ENCODE measurements at places on chromosomes 4 and X.

GRCh38 chr4:43471950-43472349, 579.4 kb downstream of the GRXCR1 start:
- DNase-seq, result no peak

DNA sequence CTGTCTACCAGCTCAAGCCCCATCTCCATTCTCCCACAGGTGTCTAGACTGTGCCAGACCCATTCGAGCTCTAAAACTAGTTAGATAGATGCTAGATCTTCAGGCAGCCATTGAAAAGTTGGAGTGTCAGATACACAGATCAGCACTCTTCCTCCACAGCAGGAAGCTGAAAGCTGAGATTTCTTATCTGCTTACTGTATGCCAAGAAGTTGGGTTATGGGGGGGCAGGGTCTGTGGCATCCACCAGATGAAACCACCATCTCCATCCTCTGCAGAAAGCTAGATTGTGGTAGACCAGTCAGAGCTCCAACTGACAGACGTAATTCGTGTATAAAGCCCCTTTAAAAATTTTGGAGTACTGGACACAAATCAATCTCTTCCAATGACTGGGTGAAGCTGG, 54.8 kb downstream of the ADAM29 start:
- no peak for DNase-seq

GRCh38 chrX:134244043-134244442, 7.1 kb downstream of the CCDC160 start:
- DNase-seq, result no peak

DNA sequence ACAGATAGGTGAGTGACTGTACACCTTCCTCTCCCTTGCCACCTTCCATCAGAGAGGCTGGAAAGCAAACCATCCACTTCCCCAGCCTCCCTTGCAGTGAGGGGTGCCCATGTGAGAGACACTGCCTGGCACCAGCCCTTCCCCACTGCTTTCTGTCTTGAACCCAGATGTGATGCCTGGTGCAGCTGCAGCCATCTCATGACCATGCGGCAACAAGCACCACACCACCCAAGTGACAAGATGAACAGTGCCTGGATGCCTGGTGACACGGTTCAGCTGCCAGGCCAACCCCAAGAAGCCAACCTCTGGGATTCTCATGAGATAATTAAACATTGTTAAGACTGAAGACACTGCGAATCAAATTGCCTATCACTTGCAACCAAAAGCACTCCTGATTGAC, 31.4 kb downstream of the OTOP1 start:
- no peak for DNase-seq

DNA sequence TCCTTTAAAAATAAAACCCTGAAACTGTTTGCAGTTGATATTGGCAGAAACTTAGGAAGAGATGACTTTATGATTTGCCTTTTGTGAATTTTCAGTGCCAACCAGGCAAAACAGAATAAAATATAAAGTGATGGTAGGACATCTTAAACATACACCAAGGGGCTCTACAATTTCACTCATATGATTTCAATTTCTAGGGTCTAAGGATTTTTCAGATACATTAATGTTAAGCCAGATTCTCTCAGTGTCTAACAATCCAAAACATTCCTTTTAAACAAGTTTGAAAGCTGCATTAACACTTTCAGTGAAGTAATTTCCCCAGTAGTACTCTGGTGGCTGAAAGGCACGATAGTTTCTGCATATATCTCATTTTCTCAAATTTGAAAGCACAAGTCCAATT, 1262.0 kb upstream of the ADGRL3 start:
- no peak for DNase-seq

- peak; percentile 81 for DNase-seq
Observed at GRCh38 chr4:140223056-140223810, 69.2 kb upstream of the MAML3 start.

GRCh38 chr4:149173241-149174013, 642.2 kb downstream of the IQCM start:
- DNase-seq, result no peak

- peak; percentile 25 for DNase-seq
Observed at GRCh38 chr4:159401226-159401712, 298.4 kb downstream of the RAPGEF2 start.

DNA sequence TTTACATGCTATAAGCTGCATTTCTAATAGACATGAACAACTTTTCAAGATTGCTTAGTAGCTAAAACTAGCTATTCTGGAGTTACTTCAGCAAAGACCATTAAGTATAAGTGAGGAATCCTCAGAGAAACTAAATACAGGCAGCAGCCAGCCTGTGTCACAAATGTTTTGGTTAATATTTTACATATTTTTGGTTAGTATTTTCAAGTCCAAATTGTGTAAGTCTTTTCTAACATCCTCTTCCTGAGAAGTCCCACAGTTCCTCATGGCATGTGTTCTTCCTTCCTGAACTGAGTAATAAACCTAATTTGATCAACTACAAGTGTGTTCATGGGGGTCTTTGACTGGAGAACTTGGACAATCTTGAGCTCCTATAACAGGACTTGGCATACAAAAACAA, 42.4 kb upstream of the MCF2 start:
- no peak for DNase-seq

GRCh38 chrX:20112022-20112774, 4.5 kb downstream of the MAP7D2 start:
- no peak for DNase-seq

DNA sequence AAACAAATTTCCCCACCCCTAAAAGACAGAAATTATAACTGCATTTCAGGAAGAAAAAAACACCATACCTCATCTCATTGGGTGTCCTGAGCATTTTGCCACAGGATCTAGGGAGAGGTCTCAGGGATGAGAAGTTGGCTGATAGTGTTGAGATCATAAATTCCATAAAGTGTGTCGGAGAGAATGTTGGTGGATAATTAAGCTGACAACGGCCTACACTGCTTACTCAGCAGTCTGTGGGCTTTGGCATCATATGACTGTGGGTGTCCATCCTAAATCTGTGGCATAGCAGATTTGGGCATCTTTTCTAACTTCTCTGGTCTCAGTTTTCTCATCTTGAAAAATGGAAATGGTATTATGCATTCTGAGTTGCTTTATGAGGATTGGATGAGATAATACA, 12.3 kb downstream of the CENPVL3 start:
- no peak for DNase-seq

DNA sequence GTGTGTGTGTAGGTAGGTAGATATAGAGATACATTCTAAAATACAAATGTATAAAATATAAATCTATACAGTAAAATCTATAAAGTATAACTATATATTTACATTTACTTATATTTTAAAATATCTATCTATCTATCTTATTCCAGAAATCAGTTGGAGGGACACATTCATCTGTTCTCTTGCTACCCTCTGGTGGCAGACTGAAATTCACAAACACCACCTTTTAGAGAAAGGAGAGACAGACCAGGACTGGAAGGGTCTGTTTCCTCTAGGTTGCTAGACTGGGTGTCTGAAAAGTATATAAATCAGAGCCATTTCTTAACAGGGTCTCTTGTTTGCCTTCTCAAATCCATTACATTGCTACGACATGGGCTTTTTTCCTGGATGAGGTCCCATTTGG, 343.0 kb downstream of the OPHN1 start:
- no peak for DNase-seq

DNA sequence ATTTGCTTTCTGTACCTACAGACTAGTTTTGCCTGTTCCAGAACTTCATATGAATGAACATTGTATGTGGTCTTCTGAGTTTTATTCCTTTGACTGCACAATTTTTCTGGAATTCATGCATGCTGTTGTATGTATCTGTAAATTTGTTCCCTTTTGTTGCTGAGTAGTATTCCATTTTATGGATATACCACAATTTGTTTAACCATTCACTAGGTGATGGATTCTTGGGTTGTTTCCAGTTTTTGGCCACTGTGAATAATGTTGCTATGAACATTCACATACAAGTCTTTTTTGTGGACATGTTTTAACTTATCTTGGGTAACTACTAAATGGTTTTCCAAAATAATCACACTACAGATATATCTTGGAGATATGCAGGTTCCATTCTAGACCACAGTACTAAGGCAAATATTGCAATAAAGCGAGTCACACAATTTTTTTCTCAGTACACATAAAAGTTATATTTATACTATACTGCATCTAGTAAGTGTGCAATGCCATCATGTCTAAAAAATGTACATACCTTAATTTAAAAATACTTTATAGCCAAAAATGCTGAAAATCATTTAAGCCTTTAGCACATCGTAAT, 58.7 kb downstream of the TSPAN5 start:
- DNase-seq, result no peak

DNA sequence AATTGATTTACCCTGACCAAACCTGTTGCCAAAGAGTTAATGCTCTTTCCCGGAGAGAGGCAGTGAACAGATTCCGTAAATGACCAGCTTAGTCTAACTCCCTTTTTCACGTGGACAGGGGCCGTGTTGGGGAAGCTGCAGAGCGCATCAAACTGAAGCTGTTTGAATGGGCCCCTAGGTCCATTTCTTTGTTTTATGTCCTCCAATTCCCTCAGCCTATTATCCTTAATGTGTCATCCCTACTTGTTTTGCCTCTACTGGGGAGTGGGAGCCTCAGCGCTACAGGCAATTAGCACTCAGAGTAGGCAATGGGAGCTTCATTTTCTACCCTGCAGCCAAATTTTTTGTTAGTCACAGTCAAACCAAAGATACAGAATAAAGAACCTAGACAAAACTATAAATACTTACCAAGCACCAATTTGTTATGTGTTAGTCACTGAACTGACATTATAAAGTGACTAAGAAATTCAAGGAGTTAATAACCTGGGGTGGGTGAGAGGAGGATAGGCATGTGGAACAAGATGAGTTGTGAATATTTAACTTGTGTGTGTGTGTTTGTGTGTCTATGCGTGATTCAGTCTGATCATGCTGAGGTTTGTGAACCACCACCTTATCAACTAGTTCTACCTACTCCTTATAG, 417.4 kb downstream of the PACRGL start:
- no peak for DNase-seq

- DNase-seq, result no peak
Observed at GRCh38 chr4:37990731-37991245, 30.6 kb downstream of the PTTG2 start.

- peak; percentile 36 for DNase-seq
Observed at GRCh38 chr4:88960576-88960975, 96.4 kb downstream of the FAM13A start.

DNA sequence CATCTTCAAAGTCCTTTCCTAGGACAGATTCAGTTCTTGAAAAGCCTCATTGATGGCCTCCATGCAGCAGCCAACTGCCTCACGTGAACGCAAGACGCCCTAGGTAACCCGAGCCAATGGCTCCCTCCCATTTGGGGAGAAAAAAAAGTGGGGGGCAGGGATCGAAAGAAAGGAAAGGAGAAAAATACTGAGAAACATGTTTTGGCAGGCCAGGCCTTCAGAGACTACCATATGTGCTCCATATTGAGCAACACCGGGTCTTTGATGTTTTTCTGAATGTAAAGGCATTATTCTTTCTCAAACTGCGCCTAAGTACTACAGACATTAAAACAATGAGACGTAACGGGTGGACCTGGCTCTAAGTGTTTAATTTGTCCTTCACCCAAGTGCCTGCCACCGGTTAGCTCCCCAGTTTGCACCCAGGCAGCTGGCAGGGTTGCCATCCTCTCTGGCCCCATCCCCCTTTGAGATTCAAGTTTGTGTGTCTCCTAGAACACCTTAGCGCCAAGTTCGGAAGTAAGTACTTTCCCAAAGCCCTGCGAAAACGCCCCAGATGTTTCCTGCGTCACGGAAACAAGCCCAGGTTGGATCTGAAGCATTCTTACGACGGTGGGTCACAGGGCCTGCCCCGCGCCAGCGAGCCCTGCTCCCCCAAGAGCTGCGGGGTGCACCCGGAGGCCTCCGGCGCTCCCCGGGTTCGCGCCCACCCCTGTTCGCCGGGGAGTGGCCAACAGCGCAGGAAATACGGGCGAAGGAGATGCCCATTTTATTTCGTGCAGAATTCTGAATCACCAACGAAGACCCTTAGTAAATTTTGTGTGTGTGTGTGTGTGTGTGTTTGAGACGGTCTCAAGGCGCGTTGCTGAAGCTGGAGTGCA, 30.1 kb downstream of the HAND2 start:
- no peak for DNase-seq

DNA sequence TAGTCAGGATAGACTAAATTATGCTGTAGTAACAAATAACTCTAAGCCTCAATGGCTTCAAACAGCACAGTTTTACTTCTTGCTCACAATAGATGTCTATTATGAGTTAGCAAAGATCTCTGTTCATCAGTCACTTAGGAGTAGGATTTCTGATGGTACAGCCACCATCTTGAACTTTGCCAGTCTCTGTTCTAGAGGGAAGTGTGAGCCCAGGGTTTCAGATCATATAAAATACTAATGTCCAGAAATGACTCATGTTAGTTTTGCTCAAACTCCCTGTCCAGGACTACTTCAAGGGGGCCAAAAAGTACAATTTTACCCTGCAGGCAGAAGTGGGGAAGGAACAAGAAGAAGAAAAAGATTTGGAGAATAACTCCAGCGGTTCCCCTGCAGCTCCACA, 77.1 kb upstream of the LSM6 start:
- DNase-seq, result no peak

DNA sequence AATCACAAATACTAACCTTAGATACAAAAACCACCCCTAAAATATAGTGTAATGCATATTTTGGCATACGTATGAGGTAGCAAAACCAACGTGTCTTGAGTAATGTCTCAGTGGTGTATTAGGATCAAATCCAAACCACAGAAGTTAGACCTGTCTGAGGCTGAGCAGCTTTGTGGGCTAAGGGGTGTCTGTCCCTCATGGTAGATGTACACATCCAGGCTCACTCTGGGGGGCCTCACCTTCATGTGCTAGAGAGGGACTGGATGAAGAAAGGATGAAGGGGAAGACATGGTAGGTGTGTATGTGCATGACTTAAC, 188.0 kb upstream of the TBC1D9 start:
- DNase-seq, result no peak

Data from dermis microvascular lymphatic vessel endothelial cell (primary cell).